ENCODE measurements at places on chromosomes 16 and 17. TPM values are rescaled to one million over a fixed set of nuclear protein-coding genes. Genes with fewer than 3 reads are reported as not detected.

Gene MRC2
- total RNA-seq = 136 TPM

Gene AMZ2
- 70.0 TPM for total RNA-seq

Gene TBC1D3B
- 4.4 TPM for total RNA-seq

Gene TSPAN10
- total RNA-seq = 0.53 TPM

Gene KCNH4
- total RNA-seq = not detected

Gene SLC38A8
- total RNA-seq = not detected

Gene CACNG1
- 112 TPM for total RNA-seq

Gene MT4
- total RNA-seq = not detected

DNA sequence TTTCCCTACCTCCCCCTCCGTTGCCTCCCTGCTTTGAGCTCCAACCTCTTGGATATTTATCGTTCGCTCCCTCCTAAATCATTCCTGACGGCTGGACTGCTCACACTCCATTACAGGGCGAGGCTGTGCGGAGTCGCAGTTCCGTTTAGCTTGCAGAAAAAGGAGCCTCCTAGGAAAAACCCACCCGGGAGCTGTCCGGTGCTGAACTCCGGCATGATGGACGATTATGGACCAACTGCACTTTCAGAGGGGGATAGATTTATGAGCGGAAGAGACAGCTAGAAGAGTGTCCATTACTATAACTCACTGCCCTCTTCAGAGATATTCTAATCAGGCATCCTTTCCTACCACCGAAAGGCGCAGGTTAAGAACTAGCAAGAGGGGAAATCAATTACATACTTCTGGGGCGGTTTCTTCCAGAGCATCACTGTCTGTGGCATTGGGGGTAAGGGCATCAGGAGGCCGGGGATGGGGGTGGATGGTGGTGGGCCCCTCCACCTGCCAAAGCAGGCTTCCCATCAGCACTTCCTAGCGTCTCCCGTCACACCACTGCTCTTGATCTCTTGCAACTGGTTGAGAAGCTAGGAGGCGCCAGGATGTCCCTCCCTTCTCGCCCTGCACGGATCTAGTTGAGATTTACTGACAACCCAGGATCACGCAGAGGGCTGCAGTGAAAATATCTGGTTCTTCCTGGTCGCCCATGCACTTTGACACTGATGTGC, 251.2 kb downstream of the ENGASE start:
- peak; percentile 48 for DNase-seq
- H3K27ac ChIP-seq = no peak overlapping the region
- H3K36me3 ChIP-seq = no peaks in the 10 kb centered on the region
- H3K4me1 ChIP-seq = no peaks in the 10 kb centered on the region

GRCh38 chr17:67503739-67504138, 126.7 kb downstream of the PITPNC1 start:
- H3K27ac ChIP-seq = no peak overlapping the region
- no peaks in the 10 kb centered on the region for H3K36me3 ChIP-seq

DNA sequence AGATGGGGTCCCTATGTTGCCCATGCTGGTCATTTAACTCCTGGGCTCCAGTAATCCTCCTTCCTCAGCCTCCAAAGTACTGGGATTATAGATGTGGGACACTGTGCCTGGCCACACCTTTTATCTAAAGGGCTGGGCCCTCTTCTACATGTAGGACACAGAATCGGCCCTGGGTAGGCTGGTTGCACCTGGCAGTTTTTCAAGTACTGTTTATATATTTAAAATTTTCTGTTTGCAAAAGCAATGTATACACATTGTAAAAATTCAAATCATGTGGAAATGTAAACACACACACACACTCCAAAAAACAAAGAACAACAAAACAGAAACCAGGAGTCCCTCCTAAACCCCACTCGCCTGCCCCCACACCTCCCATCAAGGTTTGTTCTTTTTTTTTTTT, 28.1 kb upstream of the SIAH1 start:
- H3K36me3 ChIP-seq = no peaks in the 10 kb centered on the region
- H3K4me3 ChIP-seq = no peak overlapping the region
- no peaks in the 10 kb centered on the region for H3K4me1 ChIP-seq
- no peaks in the 10 kb centered on the region for H3K27me3 ChIP-seq

GRCh38 chr17:40554646-40555295, 10.5 kb downstream of the CCR7 start:
- H3K27ac ChIP-seq = peak overlapping the region; percentile 77
- H3K4me3 ChIP-seq = no peak overlapping the region
- no peaks in the 10 kb centered on the region for H3K36me3 ChIP-seq
- H3K4me1 ChIP-seq = peaks cover 89% of the 10 kb centered on the region
- H3K27me3 ChIP-seq = no peaks in the 10 kb centered on the region

DNA sequence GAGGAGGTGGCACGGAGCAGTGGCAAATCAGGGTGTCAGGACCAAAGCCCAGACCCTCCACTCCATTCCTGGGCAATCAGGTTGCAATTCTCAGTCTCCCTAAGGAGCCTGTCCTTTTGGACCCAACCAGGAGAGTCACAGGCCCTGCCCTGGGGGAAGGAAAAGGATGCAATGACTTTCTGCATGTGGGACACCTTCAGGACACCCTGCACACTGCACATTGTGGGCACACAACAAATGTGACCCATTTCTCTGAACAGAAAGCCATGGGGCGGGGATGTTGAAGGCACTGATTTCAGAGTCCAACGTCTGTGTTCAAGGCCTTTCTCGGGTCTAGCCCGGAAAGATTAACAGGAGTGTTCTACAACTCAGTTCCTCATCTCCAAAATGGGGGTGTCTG, 286.2 kb upstream of the FOXF1 start:
- peaks cover 60% of the 10 kb centered on the region for H3K27me3 ChIP-seq
- H3K4me1 ChIP-seq = no peaks in the 10 kb centered on the region
- no peaks in the 10 kb centered on the region for H3K36me3 ChIP-seq
- no peak overlapping the region for H3K4me3 ChIP-seq

GRCh38 chr16:57764341-57765159, 29.0 kb downstream of the KATNB1 start:
- H3K36me3 ChIP-seq = peaks cover 27% of the 10 kb centered on the region
- no peak for DNase-seq
- H3K4me3 ChIP-seq = no peak overlapping the region
- peaks cover 2% of the 10 kb centered on the region for H3K4me1 ChIP-seq
- H3K27me3 ChIP-seq = no peaks in the 10 kb centered on the region

- H3K4me1 ChIP-seq = peaks cover 4% of the 10 kb centered on the region
- no peak overlapping the region for H3K4me3 ChIP-seq
- no peak overlapping the region for H3K27ac ChIP-seq
- no peak for DNase-seq
These were observed 581 bp downstream of the CHST5 start for GRCh38 chr16:75535211-75535843.

GRCh38 chr17:9763643-9764042, 27.7 kb downstream of the DHRS7C start:
- H3K27me3 ChIP-seq = peaks cover 11% of the 10 kb centered on the region
- H3K4me1 ChIP-seq = peaks cover 5% of the 10 kb centered on the region
- no peaks in the 10 kb centered on the region for H3K36me3 ChIP-seq
- DNase-seq = no peak
- H3K4me3 ChIP-seq = no peak overlapping the region
- H3K27ac ChIP-seq = no peak overlapping the region

- H3K27me3 ChIP-seq = no peaks in the 10 kb centered on the region
- peak; percentile 26 for DNase-seq
- H3K27ac ChIP-seq = peak overlapping the region; percentile 86
- peak overlapping the region; percentile 76 for H3K4me3 ChIP-seq
These were observed 137.7 kb upstream of the CORO6 start for GRCh38 chr17:29760279-29761039.

DNA sequence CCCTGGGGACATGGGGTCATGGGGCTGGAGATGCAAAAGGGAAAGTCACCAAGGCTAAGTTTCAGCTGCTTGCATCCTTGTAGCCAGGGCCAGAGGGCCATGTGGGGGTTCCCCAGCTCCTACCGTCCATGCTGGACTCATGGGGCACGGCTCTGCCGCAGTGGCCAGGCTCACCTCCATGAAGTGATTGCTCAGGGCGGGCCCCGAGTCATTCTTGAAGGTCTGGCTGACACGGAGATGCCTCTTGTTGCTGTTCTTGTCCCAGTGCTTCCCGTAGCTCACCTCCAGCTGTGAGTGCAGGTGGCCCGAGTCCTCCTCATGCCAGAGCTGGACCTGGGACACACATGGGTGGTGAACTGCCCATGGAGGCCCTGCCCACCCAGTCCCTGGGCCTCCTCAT, 114.5 kb downstream of the RMI2 start:
- H3K4me3 ChIP-seq = no peak overlapping the region
- no peak for DNase-seq
- H3K36me3 ChIP-seq = no peaks in the 10 kb centered on the region
- H3K27ac ChIP-seq = no peak overlapping the region
- H3K4me1 ChIP-seq = no peaks in the 10 kb centered on the region

- H3K4me1 ChIP-seq = peaks cover 26% of the 10 kb centered on the region
- H3K36me3 ChIP-seq = no peaks in the 10 kb centered on the region
- peak; percentile 41 for DNase-seq
- no peak overlapping the region for H3K27ac ChIP-seq
- no peak overlapping the region for H3K4me3 ChIP-seq
These were observed 48.5 kb downstream of the ARHGAP27 start for GRCh38 chr17:45384047-45384788.

DNA sequence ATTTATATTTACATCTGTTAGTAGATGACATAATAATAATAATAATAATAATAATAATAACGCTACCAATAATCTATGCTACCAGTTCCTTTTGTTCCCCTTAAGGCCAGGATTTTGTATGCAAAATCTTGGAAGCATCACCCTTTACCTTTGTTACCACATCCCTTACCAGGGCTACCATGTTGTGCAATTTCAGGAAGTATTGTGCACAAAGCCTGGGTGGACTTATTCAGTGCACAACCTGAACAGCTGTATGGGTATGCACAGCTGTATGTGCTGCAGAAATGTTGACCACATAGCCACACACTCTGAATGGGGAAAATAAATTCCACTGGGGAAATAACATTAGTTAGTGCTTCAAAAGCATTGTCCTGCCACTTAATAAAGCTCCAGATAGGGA, 19.9 kb upstream of the CALB2 start:
- no peaks in the 10 kb centered on the region for H3K27me3 ChIP-seq
- H3K4me3 ChIP-seq = no peak overlapping the region
- DNase-seq = no peak
- no peak overlapping the region for H3K27ac ChIP-seq
- H3K4me1 ChIP-seq = no peaks in the 10 kb centered on the region

DNA sequence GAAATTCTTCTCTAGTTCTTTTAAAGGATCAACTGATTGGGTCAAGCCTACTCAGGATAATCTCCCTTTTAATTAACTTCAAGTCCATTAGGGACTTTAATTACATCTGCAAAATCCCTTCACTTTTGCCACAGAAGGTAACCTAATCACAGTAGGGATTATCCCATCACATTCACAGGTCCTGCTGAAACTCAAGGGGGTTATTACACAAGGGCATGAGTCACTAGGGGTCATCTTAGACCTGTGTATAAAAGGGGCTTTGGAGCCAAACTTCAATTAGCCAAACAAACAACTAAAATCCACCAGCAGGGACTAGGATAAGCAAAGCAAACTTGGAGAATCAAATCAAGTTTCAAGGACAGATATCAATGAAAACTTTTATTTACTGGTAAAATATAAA, 19.4 kb downstream of the CIAPIN1 start:
- peaks cover 49% of the 10 kb centered on the region for H3K36me3 ChIP-seq
- H3K27ac ChIP-seq = no peak overlapping the region
- H3K4me1 ChIP-seq = peaks cover 22% of the 10 kb centered on the region
- no peak for DNase-seq

DNA sequence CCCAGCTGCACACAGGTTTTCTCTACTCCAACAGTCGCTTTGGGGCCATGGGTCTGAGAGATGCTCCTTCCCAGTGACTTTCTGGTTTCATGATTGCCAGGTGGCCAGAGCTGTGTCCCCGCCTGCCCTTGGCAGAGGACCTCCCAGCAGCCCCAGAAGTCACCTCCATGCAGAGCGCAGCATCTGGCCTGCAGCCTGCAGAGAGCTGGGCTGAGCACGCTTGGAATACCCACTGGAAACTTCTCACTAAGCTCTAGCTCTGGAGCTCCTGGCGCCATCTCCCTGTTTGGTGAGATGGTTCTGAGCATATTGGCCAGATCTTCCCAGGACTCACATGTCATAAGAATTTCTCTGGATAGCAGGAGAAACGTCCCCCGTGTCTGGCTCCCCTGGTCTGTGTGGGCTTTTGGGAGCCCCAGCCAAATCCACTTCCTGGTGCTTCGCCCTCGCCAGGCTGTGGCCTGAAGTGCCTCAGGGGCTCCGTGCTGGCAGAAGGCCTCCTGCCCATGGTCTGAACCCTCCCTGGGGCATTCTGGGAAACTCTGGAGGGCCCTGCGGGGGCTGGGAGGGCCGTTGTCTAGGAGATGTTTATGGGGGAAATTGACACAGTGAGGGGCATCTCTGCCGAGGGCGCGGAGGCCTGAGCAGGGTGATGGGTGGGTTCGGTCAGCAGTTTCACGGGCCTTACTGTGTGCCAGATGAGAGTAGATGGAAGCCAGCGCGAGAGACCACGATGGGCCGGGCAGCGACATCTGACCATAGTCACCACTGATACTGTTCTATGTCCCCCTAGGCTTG, 73.2 kb upstream of the CIBAR2 start:
- no peak overlapping the region for H3K27ac ChIP-seq
- peak; percentile 73 for DNase-seq
- H3K27me3 ChIP-seq = no peaks in the 10 kb centered on the region
- H3K4me3 ChIP-seq = no peak overlapping the region
- peaks cover 26% of the 10 kb centered on the region for H3K4me1 ChIP-seq
- peaks cover 31% of the 10 kb centered on the region for H3K36me3 ChIP-seq

GRCh38 chr17:20214794-20215193, 205.6 kb downstream of the SPECC1 start:
- H3K4me1 ChIP-seq = no peaks in the 10 kb centered on the region
- H3K36me3 ChIP-seq = no peaks in the 10 kb centered on the region
- no peak overlapping the region for H3K4me3 ChIP-seq
- no peak for DNase-seq
- H3K27me3 ChIP-seq = no peaks in the 10 kb centered on the region
- no peak overlapping the region for H3K27ac ChIP-seq

DNA sequence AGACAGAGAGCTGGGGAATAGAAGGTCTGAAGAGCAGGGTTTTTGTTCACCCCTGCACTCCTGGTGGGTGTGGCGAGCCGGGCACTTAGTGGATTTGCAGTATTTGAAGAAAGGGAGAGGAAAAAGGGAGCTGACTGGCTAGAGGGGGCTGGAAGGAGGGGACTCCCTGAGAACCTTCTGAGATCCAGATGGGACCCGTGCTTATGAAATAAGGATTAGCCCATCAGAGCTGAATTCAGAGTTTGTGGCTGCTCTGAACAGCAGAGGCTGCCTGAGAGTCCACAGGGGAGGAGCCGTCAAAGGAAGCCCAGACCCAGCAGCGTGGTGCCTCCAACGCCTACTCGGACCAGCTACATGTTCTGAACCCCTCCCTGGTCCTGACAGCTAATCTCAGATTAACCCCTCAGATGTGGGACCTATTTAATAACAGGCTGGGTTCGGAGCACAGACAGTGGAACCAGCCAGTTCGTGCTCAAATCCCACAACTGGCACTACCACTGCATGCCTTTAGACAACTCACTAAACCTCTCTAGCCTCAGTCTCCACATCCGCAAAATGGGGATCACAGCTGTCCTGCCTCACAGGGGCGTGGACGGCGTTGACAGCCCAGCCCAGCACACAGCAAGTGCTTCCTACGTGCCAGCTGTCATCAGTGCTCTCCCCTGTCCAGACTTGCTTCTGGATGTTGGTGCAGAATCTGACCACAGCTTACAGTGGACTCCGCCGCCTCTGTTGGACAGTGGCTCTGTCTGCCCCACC, 70.6 kb downstream of the DYNLRB2 start:
- no peak for DNase-seq
- H3K4me1 ChIP-seq = no peaks in the 10 kb centered on the region
- no peak overlapping the region for H3K4me3 ChIP-seq
- H3K36me3 ChIP-seq = no peaks in the 10 kb centered on the region
- H3K27me3 ChIP-seq = peaks cover 2% of the 10 kb centered on the region

Measured in muscle of leg (tissue), 16 donors.